ENCODE measurements at places on chromosomes 1 and 21.
A peak's percentile ranks its signal among the peaks of the same experiment; 100 is the strongest.

- no peak for DNase-seq
Measured at GRCh38 chr1:33762109-33762830, 101.6 kb upstream of the HMGB4 start.

GRCh38 chr1:235415008-235415904, 48.0 kb downstream of the TBCE start:
- peak; percentile 58 for DNase-seq

DNA sequence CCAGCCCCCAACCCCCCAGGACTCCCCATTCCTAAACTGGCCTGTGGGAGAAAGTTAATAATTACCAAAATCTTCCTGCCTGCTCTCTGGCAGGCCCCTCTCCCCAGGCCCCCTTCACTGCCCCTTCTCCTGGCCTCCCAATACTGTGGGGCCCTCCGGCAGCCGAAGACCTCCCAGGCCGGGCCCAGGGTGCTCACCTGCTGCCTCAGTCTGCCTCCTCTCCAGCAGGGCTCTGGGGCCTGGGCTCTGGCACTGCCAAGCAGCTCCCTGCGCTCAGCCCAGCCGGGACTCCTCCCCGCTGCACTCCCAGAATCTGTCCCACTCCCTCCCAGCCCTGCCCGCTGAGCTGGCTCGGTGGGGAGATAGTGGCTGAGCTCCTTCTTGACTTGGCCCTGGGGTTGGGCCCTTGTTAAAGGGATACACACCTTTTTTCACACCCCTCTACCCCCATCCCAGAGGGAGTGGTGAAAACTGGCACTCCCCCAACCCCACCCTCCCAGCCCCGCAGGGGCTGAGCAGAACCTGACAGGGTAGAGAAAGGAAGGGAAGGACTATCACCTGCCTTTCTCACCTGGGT, at the start of gene S100A16:
Gene S100A16, minus strand, starts transcription at position 383 of the 577 bp plus-strand sequence. CDS start 4,986 bp downstream, outside the sequence.
- peak; percentile 55 for DNase-seq

DNA sequence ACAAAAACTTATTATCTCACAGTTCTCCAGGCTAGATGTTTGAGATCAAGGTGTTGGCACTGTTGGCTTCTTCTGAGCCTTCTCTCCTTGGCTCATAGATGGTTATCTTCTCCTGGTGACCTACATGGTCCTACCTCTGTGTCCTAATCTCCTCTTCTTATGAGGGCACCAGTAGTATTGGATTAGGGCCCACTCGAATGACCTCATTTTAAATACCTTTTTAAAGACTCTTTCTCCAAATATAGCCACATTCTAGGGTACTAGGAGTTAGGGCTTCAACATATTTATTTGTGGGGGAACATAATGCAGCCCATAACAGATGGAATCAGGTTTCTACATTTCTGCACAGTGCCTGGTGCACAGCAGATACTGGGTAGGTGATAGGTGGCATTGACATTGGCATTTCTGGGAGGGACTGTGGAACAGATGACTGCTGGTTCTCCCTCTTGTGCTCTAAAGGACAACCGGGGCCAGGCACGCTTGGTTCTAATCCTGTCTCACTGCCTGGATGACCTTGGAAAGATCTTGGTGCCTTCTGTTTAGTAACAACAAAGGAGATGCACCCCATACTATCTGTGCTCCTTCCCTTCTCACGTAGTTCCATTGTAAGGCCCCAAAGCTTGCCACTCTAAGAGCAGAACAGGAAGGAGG, 140.3 kb downstream of the PLPP3 start:
- no peak for DNase-seq

GRCh38 chr1:236167154-236167553, 24.8 kb downstream of the GPR137B start:
- DNase-seq, result no peak

DNA sequence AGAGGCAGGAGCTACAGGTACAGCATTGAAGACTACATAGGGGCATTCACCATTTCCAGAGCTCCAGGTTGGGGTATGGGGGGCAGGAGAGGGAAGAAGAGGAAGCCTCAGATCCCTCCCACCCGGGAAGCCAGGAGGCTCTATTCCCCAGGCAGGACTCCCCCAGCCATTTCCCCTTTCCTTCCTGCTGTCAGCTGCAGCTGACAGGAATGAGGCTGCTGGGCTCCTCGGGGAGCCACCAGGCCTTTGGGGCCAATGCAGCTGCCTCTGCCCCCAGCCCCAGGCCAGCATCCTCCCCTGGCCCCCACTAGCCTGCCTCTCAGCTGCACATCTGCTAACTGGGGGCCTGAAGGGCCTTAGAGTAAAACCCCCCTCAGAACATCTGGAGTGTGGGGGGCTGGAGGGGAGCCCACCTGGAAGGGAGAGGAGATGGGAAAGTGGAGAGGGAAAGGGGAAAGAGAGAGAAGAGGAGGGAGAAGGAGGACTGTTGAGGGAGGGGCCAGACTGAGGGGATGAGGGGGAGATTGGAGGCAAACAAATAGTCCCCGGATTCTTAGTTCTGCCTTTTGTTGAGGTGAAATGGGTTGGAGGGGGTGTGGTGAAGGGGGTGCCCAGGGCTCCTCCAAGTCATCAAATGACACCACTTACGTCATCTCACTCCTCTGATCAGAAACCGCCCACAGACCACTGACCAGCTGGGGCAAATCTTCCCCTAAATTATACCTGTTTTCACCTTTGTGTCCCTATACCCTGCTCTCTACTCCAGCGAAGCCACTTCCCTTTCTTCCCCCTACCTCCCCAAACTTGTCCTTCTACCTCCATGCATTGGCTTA, 58.0 kb downstream of the LGR6 start:
- no peak for DNase-seq

GRCh38 chr1:203122159-203122558, 5.4 kb upstream of the ADORA1 start:
- DNase-seq, result no peak

GRCh38 chr1:113876176-113876575, 4.7 kb upstream of the PTPN22 start:
- DNase-seq, result no peak

- no peak for DNase-seq
Measured at GRCh38 chr1:110161849-110162248, 11.6 kb downstream of the SLC6A17 start.

DNA sequence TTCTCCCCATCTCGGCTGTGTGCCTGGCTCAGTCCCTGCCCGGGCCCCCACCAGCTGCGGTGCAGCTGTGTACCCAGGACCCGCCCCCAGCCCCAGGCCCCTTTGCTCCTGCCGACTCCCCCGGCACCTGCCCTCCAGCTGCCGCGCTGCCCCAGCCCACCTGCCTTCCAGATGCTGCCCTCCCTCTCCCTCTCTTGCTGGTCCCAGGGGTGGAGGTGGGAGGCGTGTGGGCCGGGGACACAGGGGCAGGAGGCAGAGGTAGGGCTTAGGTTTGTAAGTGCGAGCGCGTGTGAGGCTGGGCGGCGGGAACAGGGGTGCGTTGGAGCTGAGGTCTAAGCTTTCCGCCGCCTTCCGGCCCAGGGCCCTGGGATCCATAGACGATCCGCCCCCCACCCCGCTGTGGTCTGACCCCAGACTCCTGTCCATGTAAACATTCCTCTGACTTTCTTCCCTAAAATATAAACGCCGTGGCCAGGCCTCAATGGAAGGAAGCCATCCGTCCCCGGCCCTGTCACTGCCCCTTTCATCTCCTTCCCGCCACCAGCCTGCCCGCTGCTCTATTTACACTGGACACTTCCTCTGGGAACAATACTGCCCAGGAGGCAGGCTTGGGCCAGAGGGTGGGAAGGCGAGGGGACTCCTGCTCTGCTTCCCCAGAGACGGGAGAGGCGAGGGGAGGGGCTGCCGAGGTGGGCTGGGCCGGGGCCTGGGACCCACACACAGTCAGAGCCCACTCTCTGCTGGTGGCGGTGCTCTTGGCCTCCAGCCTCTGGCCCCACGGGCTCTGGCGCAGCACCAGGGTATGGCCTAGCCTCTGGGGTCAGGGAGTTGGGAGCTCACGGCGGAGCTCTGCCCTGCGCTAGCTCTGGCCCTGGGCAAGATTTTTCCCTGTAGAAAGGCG, 128.3 kb downstream of the CASZ1 start:
- no peak for DNase-seq

DNA sequence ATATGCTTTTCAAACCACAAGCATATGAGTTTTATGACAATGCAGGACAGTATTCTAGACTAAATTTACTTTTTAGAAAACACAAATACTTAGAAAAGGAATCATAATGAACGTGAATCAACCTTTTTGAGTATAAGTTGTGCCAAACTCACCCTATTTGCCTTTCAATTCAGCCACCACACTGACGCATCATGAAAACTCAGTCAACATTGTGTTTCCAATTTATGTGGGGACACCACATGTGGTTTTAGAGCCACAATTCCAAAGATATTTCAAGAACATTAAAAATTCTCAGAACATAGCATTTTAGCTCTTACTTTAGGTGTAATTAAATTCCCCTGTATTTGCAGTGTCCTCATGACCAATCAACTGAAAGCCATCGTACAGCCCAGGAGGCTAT, 118.8 kb downstream of the PTBP2 start:
- no peak for DNase-seq
